Caco-2 (cell line): ENCODE measurements at places on chromosomes 2 and 18.

DNA sequence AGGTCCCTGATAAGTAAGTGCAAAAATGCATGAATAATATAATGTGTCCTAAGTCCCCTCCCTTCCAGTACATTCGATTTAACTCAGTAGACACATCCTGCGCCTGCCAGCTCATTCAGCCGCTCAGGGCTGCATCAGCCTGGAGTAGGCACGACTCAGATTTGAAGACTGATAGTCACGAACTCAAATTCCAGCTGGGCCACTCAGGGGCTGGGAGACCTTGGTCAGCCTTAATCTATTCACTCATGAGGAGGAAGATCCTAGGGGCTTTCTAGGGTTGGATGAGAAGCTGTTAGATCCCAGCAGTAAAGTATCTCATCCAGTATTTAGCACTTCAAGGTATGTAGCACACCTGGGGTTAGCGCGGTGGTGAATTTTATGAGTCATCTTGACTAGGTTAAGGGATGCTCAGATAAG, 98.9 kb upstream of the ODC1 start:
- no peaks in the 10 kb centered on the region for H3K27me3 ChIP-seq
- H3K36me3 ChIP-seq, result no peaks in the 10 kb centered on the region
- DNase-seq, result no peak
- H3K4me1 ChIP-seq, result no peaks in the 10 kb centered on the region

DNA sequence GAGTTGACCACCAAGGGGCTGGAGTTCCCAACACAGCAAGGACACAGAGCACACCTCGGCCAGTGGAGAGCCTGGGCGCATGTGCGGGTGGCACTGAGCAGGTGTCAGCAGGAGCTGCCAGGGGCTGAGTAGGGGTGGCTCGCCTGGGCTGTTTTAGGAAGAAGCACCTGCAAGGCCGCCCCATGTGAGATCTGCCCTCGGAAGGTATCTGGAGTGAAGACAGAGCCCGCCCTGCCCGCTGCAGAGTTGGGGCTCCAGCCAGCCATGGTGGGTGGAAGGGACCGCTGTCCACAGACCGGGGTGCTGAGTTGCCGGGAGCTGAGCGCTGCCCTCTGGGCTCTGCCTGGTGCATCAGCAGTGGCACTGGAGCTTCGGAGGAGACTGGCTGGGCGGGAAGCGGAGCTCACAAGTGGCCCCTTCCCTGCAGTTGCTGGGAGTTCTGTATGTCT, 35.2 kb downstream of the MTERF4 start:
- H3K27ac ChIP-seq, result no peak overlapping the region
- no peaks in the 10 kb centered on the region for H3K27me3 ChIP-seq
- peak; percentile 18 for DNase-seq
- H3K4me3 ChIP-seq, result no peak overlapping the region

- no peak overlapping the region for H3K4me3 ChIP-seq
- H3K27ac ChIP-seq, result no peak overlapping the region
- H3K4me1 ChIP-seq, result no peaks in the 10 kb centered on the region
- H3K36me3 ChIP-seq, result peaks cover 5% of the 10 kb centered on the region
Observed at GRCh38 chr2:666441-666840, 10.8 kb downstream of the TMEM18 start.

GRCh38 chr18:68623342-68623741, 91.6 kb downstream of the TMX3 start:
- H3K27me3 ChIP-seq, result no peaks in the 10 kb centered on the region
- DNase-seq, result peak; percentile 28
- H3K4me3 ChIP-seq, result no peak overlapping the region
- no peaks in the 10 kb centered on the region for H3K36me3 ChIP-seq

DNA sequence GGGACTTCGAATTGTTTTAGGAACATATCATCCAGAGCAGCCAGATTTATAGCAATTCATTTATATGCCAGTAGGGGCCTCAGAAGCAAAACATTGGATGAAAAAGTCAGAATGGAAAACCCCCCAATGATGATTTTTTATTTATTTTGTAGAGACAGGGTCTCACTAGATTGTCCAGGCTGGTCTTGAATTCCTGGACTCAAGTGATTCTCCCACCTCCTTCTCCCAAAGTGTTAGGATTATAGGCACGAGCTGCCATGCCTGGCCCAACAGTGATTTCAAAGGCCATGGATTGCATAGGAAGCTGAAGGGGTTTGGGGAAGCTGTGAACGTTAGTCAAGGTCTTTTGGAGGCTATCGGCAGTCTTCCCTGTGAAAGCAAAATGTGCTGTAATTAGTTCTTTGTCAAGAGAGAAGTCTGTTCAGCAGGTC, 21.9 kb upstream of the MCFD2 start:
- H3K36me3 ChIP-seq, result no peaks in the 10 kb centered on the region
- no peak overlapping the region for H3K27ac ChIP-seq
- H3K27me3 ChIP-seq, result no peaks in the 10 kb centered on the region
- no peak overlapping the region for H3K4me3 ChIP-seq
